Uterus (tissue), 4 donors: ENCODE measurements at places on chromosomes 3 and 15. TPM values are rescaled to one million over a fixed set of nuclear protein-coding genes. Genes with fewer than 3 reads are reported as not detected.

DNA sequence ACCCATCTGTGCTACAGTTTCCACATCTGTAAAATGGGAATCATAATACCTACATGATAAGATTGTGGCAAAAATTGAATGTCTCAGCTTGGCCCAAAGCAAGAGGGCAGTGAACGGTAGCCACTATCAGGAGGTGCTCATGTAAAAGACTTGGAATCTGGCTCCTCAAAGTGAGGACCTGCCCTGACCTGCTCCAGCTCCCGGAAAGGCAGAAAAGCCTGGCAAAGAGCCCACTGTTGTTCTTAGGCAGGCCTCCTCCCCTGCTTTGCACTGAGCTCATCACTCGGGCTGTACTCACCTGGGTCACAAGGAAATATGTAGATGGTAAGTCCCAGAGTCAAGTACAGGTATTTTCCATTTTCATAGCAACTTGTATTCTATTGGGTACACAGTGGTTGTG, 250.7 kb upstream of the TBL1XR1 start:
- peak; percentile 39 for DNase-seq

- DNase-seq: no peak
These were observed 93.4 kb downstream of the CHSY1 start for GRCh38 chr15:101158166-101159095.

DNA sequence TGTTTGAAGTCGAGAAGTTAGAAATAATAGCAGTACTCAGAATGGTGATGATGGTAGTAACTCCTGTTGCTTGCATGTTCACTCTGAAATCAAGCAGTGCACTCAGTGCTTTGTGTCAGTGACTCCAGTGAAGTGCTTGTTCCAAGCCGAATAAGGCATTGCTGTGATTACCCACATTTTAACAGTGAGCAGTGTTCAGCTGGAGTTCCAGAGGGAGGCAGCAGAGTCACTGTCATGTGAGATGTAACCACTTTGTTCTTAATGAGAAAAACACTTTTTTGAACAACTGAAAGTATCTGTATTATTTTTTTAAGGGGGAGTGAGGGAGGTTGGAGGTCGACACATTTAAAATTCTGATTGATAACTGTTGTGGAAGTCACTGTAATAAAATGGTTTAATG, 3.7 kb downstream of the MDFIC2 start:
- DNase-seq: no peak

GRCh38 chr15:75042730-75043508, 19.5 kb downstream of the PPCDC start:
- peak; percentile 48 for DNase-seq

GRCh38 chr15:88401251-88401995, 65.8 kb downstream of the MRPL46 start:
- DNase-seq: peak; percentile 41

DNA sequence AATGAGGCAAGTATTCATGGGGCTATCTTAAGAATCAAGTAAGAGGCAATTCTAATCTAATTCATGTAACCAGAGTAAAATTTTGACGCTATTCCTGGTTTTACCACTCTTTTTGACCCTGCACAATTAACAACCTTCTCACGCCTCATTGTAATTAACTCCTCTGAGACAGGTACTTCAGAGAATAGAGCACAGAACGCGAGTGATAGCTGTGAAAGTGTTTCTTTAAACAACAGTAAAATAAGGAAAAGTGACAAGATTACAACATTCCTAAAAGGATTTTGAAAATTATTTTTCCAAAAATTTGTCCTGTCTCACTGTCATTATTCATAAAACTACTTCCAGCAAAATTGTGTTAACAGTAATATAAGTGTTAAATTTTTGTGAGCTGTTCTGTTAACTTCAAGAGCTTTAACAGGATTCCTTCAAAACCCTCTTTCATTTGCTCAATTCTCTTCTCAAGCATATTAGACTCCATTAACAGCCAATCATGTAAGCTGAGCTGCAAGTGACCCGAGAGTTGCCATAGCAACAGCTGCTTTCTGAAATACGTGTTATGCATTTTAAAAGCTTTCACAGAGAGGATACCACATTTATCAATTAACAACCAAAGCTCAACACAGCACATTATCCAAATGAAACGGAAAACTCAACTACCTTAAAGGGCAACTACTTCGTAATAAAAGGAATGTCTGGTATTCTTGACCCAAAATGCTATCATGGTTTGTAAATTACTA, 93.1 kb downstream of the STAG1 start:
- DNase-seq: no peak

DNA sequence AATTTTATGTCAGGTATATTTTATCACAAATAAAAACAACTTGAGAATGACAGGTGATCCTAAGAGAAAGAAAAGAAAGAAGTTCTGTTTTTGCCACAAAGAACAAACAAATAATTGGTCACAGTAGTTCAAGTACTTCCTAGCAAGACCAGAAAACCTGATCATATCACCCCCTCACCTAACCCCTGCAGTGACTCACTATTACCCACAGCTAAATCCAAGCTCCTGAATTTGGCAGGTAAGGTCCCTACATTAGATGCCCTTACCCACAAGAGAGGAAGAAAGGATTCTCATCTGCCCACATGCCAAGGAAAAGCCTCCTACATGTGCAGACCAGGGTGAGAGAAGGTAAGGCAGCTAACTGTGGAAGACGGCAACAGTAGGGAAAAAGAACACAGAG, 4.4 kb downstream of the SSUH2 start:
- no peak for DNase-seq

DNA sequence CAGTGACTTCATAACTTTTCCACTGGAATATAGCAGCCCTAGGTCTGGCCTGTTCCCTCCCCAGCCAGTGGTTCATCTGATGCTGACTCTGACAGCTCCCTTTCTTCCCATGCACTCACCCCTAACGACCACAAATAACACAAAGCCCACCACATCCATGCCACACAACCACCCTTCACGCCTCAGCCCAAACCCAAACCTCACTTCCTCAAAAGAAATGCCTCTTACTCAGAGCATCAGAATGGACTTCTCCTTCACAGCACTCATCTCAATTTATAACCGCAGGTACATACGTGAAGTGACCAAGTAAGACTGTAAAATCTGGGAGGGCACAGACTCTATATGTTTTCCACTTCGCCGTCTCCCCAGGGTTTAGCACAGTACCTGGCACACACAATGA, 1.1 kb downstream of the RBSN start:
- DNase-seq: no peak

DNA sequence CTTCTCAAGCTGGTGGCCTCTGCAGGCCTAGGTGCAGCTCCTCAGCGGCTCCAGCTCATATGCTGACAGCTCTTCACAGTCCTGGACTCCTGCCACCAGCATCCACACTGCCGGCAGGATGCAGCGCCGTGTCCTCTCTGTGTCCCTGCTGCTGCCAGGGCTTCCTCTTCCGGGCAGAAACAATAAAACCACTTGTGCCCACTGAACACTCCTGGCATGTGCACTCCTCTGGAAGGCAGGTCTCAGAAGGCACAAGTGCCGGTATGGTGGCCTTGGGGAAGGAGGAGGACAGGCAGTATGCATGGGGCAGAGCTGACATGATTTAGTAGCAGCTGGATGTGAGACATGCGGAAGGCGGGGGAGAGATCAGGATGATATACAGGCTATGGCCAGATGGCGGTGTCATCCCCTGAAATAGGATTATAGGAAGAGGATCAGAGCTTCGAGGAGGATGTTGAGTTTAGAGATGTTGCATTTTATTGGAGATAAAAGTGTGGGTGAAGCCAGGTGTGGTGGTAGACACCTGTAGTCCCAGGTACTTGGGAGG, 7.5 kb upstream of the MAN2A2 start:
- DNase-seq: no peak

The CAMK1 gene
- 55.8 TPM for total RNA-seq

The CCR3 gene
- not detected for total RNA-seq

The LTK gene
- total RNA-seq: 0.24 TPM

The GABRR3 gene
- total RNA-seq: not detected

The ISLR2 gene
- total RNA-seq: not detected

The FETUB gene
- total RNA-seq: not detected

The SI gene
- total RNA-seq: not detected
